ENCODE measurements at places on chromosomes 5 and 9. TPM values are rescaled to one million over a fixed set of nuclear protein-coding genes. Genes with fewer than 3 reads are reported as not detected.

DNA sequence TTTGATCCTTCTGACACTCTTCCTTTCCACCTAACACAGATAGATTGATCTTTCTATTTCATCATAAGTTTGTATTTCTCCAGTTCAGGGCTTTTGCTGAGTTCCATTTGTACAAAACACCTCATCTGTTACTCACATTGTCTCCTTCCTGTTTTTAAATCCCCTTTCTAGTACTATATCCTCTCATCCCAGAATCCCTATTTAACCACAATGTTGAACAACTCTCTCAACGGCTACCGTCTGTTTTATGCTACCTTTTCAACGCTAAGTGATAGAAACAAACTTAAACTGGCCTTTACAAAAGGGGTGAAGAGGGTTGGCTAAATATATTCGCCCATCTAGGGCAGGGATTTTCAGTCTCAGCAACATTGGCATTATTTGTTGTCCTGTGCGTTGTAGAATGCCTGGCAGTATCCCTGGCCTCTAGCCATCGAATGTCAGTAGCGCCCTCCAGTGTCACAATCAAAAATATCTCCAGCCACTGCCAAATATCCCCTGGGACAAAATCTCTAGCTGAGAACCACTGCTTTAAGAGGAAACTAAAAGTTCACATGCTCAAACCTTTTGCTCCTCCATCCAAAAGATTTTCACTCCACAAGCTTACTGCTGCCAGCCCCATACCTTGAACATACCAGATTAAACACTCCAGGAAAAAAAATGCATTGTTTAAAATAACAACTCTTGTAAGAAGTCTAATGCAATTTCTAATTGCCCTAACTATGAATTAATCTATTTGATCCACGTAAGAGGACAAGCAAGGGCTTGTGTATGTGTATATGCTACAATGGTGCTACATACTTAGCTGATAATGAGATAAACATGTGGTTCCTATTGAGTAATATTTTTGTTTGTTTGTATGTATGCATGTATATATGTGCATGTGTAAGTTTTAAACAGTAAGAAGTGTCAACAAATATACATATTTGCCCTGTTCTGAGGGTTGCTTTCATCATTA, 344.0 kb downstream of the PTPRD start:
- no peak for DNase-seq
- no peak overlapping the region for H3K4me3 ChIP-seq
- H3K27ac ChIP-seq = no peak overlapping the region
- H3K27me3 ChIP-seq = no peaks in the 10 kb centered on the region
- H3K4me1 ChIP-seq = no peaks in the 10 kb centered on the region

DNA sequence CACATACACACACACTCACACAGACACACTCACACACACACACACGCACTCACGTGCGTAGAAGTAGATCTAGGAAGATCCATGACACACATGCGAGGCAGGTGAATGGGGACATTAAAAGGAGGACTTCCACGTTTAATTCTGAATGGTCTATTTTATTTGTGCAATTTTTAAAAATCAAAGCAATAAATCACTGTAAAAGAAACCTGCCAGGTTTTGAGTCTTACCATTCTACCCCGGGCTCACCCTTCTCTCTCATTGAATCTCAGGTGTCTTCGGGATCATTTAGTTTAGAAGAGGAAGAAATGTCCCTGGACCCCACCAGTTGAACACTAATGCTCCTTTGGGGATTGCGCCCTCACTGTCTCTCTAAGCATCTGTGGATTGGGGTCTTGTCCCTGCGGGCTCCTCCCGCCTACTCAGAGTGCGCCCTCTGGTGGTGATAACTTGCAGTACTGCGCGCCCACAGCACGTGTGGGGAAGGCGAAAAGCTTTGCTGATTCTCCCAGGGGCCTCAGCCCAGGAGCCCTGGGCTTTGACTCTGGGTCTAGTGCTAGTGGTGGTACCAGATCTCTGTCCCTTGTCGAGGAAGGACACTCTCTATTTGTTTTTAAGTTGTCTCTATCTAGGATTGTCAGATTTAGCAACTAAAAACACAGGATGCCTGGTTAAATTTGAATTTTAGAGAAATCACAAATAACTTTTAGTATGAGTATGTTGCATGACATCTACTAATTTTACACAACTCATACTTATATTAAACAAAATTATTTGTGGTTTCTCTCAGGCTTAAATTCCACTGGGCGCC, 34.8 kb downstream of the BOD1 start:
- H3K4me3 ChIP-seq = no peak overlapping the region
- no peaks in the 10 kb centered on the region for H3K36me3 ChIP-seq
- H3K27ac ChIP-seq = no peak overlapping the region
- DNase-seq = no peak
- no peaks in the 10 kb centered on the region for H3K27me3 ChIP-seq

Gene ANAPC2
- total RNA-seq = 85.0 TPM

Gene NIM1K
- 4.7 TPM for total RNA-seq

Gene SLC34A3
- not detected for total RNA-seq

Gene C5orf46
- not detected for total RNA-seq

- no peaks in the 10 kb centered on the region for H3K27me3 ChIP-seq
- H3K4me1 ChIP-seq = peaks cover 16% of the 10 kb centered on the region
- peak overlapping the region; percentile 16 for H3K27ac ChIP-seq
- DNase-seq = peak; percentile 35
These were observed 160.4 kb upstream of the PHYKPL start for GRCh38 chr5:178392931-178393394.

Gene LCN6
- total RNA-seq = 6.7 TPM

DNA sequence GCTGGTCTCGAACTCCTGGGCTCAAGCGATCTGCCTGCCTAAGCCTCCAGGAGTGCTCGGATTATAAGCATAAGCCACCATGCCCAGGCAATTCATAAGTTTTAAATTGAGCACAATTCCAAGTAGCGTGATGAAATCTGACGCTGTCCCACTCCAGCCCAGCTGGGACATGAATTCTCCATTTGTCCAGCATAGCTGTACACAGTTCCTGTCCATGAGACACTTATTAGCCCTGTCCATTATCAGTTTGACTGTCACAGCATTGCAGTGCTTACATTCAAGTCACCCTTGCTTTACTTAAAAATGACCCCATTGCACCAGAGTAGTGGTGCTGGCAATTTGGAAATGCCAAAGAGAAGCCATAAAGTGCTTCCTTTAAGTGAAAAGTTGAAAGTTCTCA, 7.6 kb upstream of the SLC30A5 start:
- no peaks in the 10 kb centered on the region for H3K4me1 ChIP-seq
- no peaks in the 10 kb centered on the region for H3K36me3 ChIP-seq
- no peak for DNase-seq
- no peak overlapping the region for H3K4me3 ChIP-seq
- H3K27ac ChIP-seq = no peak overlapping the region

DNA sequence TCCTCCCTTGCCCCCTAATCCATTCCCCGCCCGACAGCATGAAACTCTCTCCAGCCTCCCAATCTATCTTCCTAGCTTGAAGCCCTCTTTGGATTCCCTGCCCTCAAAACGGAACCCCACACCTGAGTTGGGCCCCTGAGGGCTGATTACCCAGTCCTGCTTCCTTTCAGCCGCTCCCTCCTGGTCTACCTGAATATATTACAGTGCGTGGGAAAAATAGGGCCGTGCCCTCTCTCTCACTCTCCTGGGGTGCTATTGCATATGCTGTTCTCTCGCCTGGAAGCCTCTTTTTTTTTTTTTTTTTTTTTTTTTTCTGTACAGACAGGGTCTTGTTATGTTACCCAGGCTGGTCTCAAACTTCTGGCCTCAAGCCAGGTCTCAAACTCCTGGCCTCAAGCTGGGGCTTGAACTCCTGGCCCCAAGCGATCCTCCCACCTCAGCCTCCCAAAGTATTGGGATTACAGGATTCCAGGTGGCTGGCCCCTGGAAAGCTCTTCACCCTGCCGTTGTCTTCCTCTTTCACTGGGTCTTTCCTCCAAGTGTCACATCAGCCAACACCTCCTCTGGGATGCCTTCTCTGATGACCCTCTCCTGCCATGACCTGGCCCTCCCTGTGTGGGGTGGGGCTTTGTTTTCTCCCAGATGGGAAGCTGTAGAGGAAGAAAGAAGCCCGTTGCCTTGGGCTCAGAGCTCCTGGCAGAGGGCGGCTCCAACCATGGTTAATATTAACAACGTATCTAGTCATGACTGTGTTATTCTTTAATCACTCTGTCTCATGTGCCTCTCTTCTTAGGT, 8.2 kb downstream of the DNM1 start:
- no peaks in the 10 kb centered on the region for H3K27me3 ChIP-seq
- H3K36me3 ChIP-seq = no peaks in the 10 kb centered on the region

DNA sequence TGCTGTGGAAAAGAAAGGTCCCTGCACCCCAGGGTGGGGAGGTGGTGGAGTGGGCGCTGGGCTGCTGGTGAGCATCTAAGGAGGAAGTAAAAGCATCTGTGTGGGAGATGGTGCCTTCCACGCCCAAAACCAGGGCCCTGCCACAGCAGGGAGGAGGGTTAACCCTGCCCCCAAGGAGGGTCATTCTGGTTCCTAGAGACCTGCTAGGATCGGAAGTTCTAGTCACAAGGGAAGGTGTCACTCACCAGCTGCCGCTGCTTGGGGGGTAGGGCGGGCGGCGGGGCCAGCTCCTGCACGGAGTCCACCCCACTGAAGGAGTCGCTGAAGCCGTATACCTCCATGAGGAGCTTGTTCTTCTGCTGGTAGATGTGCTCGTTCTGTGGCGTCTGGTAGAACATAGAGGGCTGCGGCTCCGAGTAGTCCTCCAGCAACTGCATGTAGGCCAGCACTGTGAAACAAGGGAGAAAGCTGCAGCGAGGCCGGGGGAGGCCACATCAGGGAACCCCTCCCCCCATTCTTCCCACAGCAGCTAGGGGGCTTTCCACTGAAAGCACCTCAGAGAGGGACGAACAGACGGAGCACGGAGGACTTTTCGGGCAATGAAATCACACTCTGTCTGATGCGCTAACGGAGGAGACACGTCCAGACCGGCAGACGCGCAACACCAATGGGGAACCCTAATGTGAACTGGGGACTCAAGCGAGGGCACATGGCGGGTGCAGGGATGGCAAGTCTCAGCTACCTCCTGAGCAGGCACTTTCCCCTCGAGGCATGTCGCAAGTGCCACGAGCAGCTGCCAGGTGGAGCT, 76.4 kb downstream of the PRRT1B start:
- peak overlapping the region; percentile 66 for H3K27ac ChIP-seq
- H3K4me1 ChIP-seq = peaks cover 16% of the 10 kb centered on the region
- no peaks in the 10 kb centered on the region for H3K27me3 ChIP-seq
- no peak overlapping the region for H3K4me3 ChIP-seq

- no peak for DNase-seq
- H3K27me3 ChIP-seq = no peaks in the 10 kb centered on the region
- peak overlapping the region; percentile 28 for H3K27ac ChIP-seq
- peaks cover 27% of the 10 kb centered on the region for H3K36me3 ChIP-seq
- peaks cover 38% of the 10 kb centered on the region for H3K4me1 ChIP-seq
- no peak overlapping the region for H3K4me3 ChIP-seq
These were observed 1.4 kb upstream of the CAMSAP1 start for GRCh38 chr9:135908754-135909204.

Gene IL9
- total RNA-seq = not detected

DNA sequence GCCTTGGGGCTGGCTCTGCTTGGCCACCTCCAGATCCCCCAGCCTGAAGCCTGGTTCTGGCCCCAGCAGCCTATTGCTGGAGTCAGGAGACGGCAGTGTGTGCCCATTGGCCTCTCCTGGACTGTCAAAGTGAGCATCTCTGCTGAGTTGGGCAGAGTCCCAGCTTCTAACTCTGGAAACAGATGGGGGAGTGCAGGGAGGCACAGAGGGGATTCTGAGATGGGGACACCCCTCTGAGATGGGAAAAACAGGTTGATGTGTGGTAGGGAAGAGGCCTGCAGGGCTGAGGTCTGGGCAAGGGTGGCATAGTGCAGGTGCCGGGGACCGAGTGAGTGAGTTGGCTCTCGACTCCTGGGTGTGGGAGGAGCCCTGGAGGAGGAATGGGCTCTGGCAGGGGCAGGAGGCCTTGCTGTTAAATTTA, 27.5 kb downstream of the PHF2 start:
- no peaks in the 10 kb centered on the region for H3K27me3 ChIP-seq
- DNase-seq = no peak
- H3K4me1 ChIP-seq = peaks cover 19% of the 10 kb centered on the region
- H3K27ac ChIP-seq = no peak overlapping the region
- no peak overlapping the region for H3K4me3 ChIP-seq

GRCh38 chr5:171537070-171537849, 117.8 kb downstream of the FGF18 start:
- H3K4me3 ChIP-seq = no peak overlapping the region
- no peaks in the 10 kb centered on the region for H3K4me1 ChIP-seq

- no peaks in the 10 kb centered on the region for H3K36me3 ChIP-seq
- no peak overlapping the region for H3K27ac ChIP-seq
- DNase-seq = no peak
These were observed 13.3 kb downstream of the PHF2 start for GRCh38 chr9:93589688-93590087.

Gene KCNV2
- not detected for total RNA-seq

Gene PLPPR1
- 5.1 TPM for total RNA-seq

- H3K4me1 ChIP-seq = peaks cover 6% of the 10 kb centered on the region
- no peak for DNase-seq
- H3K27me3 ChIP-seq = no peaks in the 10 kb centered on the region
- no peak overlapping the region for H3K4me3 ChIP-seq
- no peaks in the 10 kb centered on the region for H3K36me3 ChIP-seq
These were observed 40.1 kb downstream of the NR2F1 start for GRCh38 chr5:93623153-93623552.

Gene WDR38
- total RNA-seq = 7.7 TPM

DNA sequence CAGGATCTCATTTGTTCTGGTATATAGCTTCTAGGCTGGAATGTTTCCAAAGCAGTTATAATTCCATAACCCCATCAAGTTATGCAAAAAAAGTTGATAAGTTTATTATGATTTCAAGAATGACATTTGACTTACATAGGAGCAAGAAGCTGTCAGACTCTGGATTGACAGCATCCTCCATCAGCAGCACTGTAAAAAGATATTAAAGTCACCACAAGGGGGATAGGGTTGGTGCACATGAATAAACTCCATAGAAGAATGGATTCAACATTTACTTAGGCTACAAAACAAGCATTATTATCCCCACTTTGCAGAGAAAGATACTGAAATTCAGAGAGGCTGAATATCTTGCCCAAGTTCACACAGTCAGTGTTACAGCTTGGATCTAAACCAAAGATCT, 208.9 kb upstream of the SLC30A5 start:
- H3K4me1 ChIP-seq = no peaks in the 10 kb centered on the region
- H3K27ac ChIP-seq = no peak overlapping the region
- DNase-seq = no peak
- H3K27me3 ChIP-seq = no peaks in the 10 kb centered on the region

DNA sequence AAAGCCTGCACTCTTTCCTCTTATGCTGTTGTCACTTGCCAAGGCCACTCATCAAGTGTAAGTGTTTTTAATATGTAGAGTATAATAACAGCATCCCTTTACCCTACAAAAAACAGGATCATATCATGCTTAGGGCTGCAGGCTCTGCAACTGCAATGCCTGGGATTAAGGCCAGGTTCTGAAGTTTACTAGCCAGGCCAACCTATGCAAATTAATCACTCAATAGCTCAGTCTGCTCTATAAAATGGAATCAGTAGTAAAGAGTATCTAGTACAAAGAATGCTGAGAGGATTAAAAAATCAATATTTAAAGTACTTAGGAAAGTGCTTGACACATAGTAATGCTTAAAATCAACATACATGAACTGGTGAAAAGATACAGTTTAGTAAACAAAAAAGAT, 253.3 kb downstream of the EDIL3 start:
- H3K36me3 ChIP-seq = no peaks in the 10 kb centered on the region
- no peaks in the 10 kb centered on the region for H3K27me3 ChIP-seq
- H3K27ac ChIP-seq = no peak overlapping the region
- H3K4me1 ChIP-seq = peaks cover 5% of the 10 kb centered on the region
- no peak overlapping the region for H3K4me3 ChIP-seq
